Activated naive CD8-positive, alpha-beta T cell treated with anti-CD3 and anti-CD28 coated beads, Interleukin-2, amount 50 U/mL, for 24 hours (primary cell): ENCODE measurements at places on chromosomes 1 and 21.

GRCh38 chr1:21292984-21293536, 2.8 kb upstream of the ECE1 start:
- peaks cover 22% of the 10 kb centered on the region for H3K36me3 ChIP-seq
- DNase-seq, result peak; percentile 72
- peak overlapping the region; percentile 99 for H3K27ac ChIP-seq
- no peaks in the 10 kb centered on the region for H3K27me3 ChIP-seq
- H3K4me3 ChIP-seq, result peak overlapping the region; percentile 77

DNA sequence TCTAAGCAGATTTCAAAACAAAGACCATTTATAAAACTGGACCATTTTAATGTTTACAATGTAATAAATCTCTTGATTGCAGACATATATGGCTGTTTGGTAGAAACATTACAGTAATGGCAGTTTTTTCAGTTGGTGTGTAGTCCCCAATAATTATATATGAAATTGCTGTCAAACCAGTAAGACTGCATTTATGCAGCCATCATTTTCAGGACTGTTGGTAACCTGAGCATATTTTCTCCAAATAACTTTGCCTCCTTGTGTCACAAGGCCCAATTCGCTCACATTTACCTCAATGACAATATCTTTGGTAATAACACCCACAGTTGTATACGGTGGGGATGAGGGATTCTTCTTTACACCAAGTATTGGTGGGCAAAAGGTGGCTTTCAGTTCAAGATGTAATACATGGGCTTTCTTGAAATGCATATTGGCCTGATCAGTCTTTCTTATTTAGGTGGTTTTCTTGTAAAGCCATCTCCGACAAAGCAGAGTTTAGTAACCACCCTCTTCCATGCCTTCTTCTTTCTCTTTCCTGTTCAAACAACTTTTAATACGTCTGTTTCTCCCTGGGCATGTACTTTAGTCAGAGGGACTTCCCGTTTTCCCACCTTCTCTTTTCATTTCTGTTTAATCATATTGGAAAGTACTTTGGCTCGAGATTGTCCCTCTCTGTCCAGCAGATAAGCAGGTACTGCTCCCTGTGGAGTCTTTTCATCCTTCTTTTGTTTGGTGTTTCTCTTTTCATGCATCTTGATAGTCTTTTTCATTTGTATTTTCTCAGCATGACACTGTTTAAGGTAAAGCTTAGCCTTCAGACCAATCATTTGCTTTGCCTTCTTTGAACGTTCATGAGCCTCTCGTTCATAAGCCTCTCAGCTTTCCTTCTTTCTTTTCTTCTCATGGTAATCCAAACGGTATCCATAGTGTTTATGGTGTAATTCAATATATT, 30.4 kb downstream of the ATP2B4 start:
- peak overlapping the region; percentile 17 for H3K27ac ChIP-seq
- DNase-seq, result no peak
- no peak overlapping the region for H3K4me3 ChIP-seq

DNA sequence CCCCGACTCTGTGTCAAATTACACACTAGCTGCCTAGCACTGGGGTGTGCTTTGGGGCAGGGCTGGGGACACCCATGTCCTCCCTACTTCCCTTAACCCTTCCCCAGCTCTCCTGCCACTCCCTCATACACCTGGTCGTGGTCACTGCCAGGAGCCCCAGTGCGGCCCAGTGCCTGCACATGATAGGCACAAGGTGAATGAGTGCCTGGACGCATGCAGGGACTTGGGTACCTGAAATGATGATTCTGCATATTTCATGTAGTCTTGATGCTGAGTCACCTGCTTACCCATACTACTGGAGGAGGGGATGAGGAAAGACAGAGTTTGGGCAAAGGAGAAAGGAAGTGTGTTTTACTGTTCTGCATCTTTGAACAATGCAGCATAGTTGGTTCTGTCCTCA, 1.5 kb upstream of the VANGL2 start:
- H3K36me3 ChIP-seq, result no peaks in the 10 kb centered on the region
- H3K4me1 ChIP-seq, result peaks cover 11% of the 10 kb centered on the region
- DNase-seq, result no peak
- H3K4me3 ChIP-seq, result no peak overlapping the region

GRCh38 chr21:26900980-26901379, 55.8 kb upstream of the ADAMTS1 start:
- no peak overlapping the region for H3K4me3 ChIP-seq
- no peaks in the 10 kb centered on the region for H3K36me3 ChIP-seq
- no peaks in the 10 kb centered on the region for H3K27me3 ChIP-seq
- H3K27ac ChIP-seq, result no peak overlapping the region
- no peaks in the 10 kb centered on the region for H3K4me1 ChIP-seq

- no peaks in the 10 kb centered on the region for H3K36me3 ChIP-seq
- no peak overlapping the region for H3K27ac ChIP-seq
- H3K4me3 ChIP-seq, result no peak overlapping the region
Measured at GRCh38 chr1:172383536-172383935, 36.9 kb upstream of the C1orf105 start.

DNA sequence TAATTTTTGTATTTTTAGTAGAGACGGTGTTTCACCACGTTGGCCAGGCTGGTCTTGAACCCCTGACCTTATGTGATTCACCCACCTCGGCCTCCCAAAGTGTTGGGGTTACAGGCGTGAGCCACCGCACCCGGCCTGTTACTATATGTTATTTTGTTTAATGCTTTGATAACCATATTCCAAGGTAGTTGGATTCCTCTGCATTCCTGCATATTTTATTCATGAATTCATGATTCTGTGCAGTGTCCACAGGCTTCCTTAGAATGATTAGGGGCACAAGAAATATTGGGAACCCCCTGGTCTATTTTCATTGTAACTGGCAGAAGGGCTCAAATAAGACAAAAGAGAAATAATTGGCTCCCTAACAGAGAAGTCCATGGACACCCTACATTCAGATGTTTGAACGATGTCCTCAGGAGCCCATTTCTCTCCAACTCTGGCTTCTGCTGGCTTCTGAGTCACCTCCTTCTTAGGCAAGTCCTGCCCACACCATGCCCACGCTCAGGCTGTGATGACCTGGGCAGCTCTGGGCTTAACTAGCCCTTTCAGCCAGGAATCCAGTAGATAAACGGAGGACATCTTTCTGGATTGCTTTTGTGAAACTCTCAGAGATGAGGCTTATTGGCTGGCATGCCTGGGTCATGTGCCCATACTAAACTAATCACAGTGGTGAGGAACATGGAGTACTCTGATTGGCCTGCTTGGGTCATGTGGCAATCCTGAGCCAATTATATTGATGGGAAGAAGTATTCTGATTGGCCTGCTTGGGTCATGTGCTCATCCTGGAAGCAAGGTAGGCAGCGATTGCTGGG, 32.6 kb downstream of the TNFRSF8 start:
- no peak overlapping the region for H3K27ac ChIP-seq
- H3K4me3 ChIP-seq, result no peak overlapping the region
- no peak for DNase-seq

DNA sequence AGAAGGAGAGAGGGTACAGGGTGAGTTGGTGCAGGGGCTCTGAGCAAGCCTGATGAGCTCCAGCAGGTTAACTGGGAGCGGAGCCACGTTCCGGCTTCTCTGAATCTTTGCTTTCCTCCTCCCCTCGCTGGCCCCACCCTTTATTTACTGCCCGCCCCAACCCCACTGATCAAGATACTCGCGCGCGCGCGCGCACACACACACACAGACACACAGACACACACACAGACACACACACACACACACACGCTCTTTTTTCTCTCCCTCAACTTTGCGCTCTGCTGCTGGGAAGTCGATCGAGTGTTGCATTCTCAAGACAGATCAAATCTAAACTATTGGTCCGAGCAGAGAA, at the start of gene GRIK1:
Gene GRIK1, minus strand, starts transcription at position 73 of the 352 bp plus-strand sequence.
- H3K36me3 ChIP-seq, result no peaks in the 10 kb centered on the region
- no peak for DNase-seq
- H3K4me1 ChIP-seq, result no peaks in the 10 kb centered on the region
- no peak within 1 kb of the TSS for H3K27ac ChIP-seq
- no peak within 1 kb of the TSS for H3K4me3 ChIP-seq

- no peak overlapping the region for H3K27ac ChIP-seq
- no peaks in the 10 kb centered on the region for H3K27me3 ChIP-seq
- H3K4me3 ChIP-seq, result no peak overlapping the region
- peaks cover 15% of the 10 kb centered on the region for H3K4me1 ChIP-seq
- H3K36me3 ChIP-seq, result peaks cover 1% of the 10 kb centered on the region
- DNase-seq, result no peak
Measured at GRCh38 chr1:155070158-155070621, 6.7 kb downstream of the EFNA4 start.

DNA sequence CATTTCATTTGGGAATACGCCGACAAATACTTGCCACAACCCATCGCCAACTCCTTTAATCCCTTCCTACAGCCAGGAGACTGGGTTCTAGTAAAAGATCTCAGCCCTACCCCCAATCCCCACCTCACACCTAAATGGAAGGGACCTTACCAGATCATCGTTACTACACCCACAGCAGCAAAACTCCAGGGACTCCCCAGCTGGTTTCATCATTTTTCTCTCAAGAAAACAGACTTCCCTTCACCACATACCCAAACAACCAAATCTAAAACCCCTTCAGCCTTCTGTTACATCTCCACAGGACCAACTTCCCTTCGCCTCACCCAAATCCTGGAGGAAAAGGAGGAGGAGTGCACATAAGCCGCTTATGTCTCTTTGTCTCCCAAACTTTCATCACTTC, 23.7 kb upstream of the SLC2A5 start:
- no peak overlapping the region for H3K27ac ChIP-seq
- no peaks in the 10 kb centered on the region for H3K4me1 ChIP-seq
- H3K27me3 ChIP-seq, result peaks cover 3% of the 10 kb centered on the region
- H3K4me3 ChIP-seq, result no peak overlapping the region

DNA sequence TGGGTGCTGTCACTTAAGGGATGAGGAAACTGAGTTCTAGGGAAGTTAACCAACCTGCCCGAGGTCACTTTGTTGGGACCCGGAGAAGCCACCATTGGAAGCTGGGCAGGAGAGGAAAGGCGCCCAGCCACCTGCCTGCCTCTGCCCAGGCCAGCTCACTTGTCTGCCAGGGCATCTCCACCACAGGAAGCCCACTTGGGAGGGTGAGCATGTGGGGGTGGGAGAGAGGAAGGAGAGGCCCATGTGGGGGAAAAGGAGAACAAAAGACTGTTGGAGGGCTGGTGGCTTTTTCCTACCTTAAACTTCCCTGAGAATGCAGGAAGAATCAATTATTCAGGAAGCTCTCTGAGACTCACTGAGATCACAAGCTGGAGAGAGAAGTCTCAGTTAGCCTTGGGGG, 43.8 kb upstream of the SELENON start:
- no peak for DNase-seq
- no peaks in the 10 kb centered on the region for H3K36me3 ChIP-seq
- H3K27ac ChIP-seq, result no peak overlapping the region

DNA sequence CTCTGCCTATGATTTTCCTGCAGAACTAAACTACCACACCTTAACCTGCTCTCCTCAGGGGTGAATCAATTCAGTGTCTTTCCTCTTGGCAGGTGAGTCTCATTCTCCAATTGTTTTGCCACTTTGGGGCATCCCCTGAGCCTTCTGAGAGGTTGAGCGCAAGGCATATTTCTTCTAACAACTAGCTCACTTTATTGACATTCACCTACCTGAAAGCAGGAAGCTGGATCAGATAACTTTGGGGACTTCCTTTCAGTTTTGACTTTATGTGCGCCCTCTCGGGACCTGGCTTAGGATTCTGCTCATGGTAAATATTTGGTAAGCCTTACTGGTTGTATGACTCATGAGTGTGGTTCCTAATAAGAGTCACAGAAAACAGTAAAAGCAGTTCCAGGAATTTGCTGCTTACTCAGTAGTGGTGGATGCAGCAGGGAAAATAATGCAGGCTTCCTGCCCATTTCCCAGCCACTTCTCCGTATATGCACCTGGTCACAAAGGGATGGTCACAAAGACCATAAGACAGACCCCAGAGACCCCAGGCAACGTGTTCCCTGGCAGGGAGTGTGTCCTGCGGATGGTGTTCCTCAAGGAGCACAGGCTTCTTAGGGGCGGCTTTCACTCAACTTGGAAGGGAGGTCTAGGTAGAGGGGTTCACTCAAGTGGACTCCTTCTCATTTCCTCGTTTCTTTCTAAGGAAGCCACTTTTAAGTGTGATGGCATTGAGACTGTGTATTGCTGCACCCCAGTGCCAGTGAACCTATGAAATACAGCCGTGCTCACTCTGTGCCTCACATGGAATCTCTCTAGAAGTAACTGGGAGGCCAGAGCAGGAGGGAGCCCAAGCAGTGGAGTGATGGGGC, 22.0 kb upstream of the BATF3 start:
- DNase-seq, result no peak
- peaks cover 12% of the 10 kb centered on the region for H3K27me3 ChIP-seq
- peaks cover 14% of the 10 kb centered on the region for H3K36me3 ChIP-seq
- H3K4me1 ChIP-seq, result peaks cover 34% of the 10 kb centered on the region

- DNase-seq, result no peak
- no peak overlapping the region for H3K4me3 ChIP-seq
- peaks cover 3% of the 10 kb centered on the region for H3K4me1 ChIP-seq
- H3K27me3 ChIP-seq, result peaks cover 8% of the 10 kb centered on the region
Measured at GRCh38 chr1:6128276-6129081, 51.6 kb downstream of the CHD5 start.

DNA sequence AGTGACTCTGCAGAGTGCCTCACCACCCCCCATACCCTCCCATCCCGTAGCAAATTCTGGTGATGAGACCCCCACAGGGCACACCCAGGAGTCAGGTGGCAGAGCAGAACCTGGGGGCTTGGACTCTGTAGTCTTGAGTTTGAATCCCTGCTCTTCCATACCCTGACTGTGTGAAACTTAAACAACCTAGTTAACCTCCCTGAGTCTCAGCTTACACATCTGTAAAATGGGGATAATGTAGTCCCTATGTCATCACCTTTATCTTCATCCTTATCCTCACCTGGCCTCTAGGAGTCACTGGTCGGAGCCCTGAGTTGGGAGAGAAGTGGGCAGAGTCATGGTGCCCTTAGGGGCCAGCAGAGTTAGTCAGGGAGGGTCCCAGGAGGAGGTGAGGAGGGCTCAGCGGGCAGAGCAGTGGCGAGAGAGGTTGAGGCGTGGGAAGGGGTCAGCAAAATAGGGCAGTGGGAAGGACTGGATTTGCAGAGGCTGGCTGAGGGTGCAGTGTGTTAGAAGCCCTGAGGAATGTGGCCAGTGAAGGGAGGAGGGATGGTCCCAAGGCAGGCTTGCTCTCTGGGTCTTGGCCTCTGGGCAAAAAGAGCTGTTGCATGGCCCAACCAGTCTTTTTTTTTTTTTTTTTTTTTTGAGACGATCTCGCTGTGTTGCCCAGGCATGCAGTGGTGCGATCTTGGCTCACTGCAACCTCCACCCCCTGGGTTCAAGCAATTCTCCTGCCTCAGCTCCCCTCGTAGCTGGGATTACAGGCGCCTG, 18.6 kb downstream of the C1orf167 start:
- H3K27ac ChIP-seq, result no peak overlapping the region
- H3K4me3 ChIP-seq, result no peak overlapping the region

DNA sequence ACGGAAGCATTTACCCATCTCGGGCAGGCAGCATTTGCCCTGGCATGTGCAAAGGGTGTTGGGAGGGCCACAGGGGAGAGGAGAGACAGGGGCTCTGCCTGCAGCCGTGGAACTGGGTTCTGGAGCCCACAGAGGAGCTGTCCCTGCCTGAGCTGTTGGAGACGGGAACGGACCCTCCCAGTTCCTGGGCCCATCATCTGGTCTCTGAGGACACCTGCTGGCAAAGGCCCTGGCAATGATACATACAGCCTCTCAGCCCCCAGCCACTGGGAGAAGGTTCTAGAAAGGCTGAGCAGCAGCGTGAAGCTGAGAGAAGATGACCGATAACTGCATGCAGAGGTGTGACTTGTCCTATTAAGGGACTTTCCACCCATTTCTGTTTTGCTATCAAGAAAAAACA, 31.4 kb downstream of the FAAP20 start:
- peaks cover 5% of the 10 kb centered on the region for H3K4me1 ChIP-seq
- H3K27ac ChIP-seq, result no peak overlapping the region
- no peak overlapping the region for H3K4me3 ChIP-seq
- peaks cover 7% of the 10 kb centered on the region for H3K36me3 ChIP-seq
- no peaks in the 10 kb centered on the region for H3K27me3 ChIP-seq
